ENCODE measurements at places on chromosomes 6 and 20. TPM values are rescaled to one million over a fixed set of nuclear protein-coding genes. Genes with fewer than 3 reads are reported as not detected.

SLC22A16 gene
- not detected for total RNA-seq

SERPINB6 gene
- 121 TPM for total RNA-seq

PABPC1L gene
- 79.4 TPM for total RNA-seq

DNA sequence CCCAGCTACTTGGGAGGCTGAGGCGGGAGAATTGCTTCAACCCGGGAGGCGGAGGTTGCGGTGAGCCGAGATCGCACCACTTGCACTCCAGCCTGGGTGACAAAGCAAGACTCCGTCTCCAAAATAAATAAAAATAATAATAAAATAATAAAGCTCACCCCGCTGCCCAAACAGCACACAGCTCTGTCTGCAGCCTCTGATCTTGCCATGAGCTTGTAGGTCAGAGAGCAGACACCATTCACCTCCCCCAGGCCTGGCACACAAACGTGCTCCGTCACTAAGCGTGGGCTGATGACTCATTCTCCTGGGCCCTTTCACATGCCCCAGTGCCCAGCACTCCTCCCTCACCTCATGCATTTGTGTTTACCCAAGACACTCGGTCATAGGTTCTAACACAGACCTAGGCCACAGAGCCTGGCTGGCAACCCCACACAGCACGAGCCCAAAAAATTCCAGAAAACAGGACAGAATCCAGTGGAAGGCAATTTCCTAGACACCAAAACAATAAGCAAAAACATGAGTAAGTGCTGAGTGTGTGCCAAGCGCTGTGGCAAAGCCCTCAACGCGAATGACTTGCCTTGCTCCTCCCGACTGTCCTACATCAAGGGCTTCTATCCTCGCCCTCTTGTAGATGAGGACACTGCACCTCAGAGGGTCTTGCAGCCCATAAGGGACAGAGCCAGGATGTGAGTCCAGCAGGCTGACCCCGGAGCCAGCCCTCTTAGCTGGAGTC, 18.0 kb downstream of the ATP9A start:
- peak; percentile 89 for DNase-seq

- DNase-seq: no peak
These were observed 225.4 kb downstream of the CDH4 start for GRCh38 chr20:61477451-61477861.

GRCh38 chr6:119330520-119331113, 18.9 kb downstream of the MAN1A1 start:
- DNase-seq: no peak

DNA sequence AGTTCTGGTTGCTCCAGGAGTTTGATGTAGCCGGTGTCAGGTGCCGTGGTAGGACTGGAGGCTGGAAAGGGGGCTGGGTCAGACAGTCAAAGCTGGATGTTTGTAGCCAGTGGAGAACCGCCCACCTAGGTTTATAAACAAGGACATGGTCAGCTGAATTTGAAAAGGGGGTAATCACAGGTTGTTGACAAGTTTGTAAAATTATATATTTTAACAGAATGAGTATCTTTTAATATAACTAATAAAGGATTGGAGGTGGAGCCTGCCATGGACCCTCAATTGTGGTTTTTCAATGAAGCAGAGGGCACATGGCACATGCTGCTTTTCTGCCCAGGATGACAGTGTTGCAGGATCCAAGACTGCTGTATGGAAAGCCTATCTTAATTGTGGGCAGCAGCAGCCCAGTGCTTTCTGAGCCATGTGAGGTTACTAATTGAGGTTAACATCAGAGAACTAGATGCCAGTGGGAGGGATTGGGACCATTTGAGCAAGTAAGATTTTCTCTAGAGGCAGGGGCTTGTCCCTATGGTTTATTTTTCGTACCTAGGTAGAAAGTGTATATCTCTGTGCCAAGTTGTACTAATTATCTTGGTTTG, 9.7 kb downstream of the HECA start:
- no peak for DNase-seq

GRCh38 chr6:34202329-34203201, 34.1 kb upstream of the HMGA1 start:
- no peak for DNase-seq

DNA sequence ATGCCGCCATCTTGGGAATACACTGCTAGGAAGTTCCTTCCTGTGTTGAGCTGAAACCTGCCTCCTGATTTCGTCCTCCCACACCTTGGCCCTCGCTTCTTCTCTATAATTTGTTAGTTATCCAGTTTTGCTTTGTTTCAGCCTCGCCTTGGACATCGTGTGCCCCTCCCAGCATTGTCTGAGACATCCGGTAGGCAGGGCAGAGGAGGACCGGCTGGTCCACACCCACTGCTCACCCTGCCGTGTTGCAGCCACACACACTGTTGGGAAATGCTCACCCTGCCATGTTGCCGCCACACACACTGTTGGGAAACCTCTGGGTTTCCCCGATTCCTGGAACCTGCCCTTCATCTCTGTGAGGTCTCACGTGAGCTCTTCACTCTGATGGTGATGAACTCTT, 105.1 kb downstream of the CDH4 start:
- DNase-seq: no peak

DNA sequence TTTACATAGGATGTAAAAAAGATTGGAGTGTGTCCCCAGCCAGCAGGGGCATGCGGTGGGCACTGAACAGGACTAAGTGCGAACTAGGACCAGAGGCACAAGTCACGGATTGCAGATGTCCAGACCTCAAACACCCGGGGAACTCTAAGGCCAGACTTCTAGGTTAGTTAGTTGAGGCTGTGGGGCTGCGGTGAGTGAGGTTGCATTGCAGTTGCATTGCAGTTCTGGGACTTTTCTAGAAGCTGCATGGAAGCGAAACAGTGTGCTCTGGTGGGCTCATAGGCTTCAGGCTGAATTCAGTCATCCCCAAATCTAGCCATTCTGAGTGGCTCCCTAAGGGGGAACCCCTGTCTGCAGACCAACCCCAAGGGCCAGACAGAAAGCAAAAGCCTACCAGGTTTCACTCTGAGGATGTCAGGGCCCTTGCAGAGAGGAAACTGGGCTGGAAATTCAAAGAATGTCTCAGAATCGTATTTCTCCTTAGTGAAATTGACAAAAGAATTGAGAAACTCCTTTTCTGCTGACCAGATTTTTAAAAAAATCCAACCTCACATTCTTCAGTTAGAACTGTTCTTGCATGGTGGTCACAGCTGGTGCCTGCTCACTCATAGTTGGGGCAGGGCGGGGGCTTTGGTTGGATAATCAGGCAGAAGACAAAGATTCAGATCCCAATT, 182.8 kb downstream of the ZDHHC14 start:
- DNase-seq: no peak
